ENCODE measurements at places on chromosomes 5 and 9.
A peak's percentile ranks its signal among the peaks of the same experiment; 100 is the strongest.

GRCh38 chr9:114410910-114411309 is 23.1 kb upstream of the AKNA start:
- DNase-seq, result no peak

DNA sequence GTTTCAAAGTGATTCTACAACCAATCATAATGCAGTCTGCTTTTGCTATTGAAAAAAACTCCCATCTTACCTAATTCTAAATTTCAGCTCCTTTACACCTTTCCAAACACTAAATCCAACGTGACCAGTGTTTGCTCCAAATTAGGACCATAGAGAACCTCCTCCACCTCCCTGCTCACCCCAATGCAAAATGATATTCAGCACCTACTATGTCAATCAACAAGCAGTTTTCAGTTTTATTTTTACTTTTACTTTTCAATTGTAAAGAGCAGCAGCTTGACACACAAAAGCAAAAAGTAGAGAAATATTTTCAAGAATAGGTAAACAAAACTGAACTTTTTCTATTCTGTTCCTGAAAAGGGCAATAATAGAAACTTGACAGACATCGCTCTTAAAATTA is 3.4 kb downstream of the FAM13B start:
- no peak for DNase-seq

DNA sequence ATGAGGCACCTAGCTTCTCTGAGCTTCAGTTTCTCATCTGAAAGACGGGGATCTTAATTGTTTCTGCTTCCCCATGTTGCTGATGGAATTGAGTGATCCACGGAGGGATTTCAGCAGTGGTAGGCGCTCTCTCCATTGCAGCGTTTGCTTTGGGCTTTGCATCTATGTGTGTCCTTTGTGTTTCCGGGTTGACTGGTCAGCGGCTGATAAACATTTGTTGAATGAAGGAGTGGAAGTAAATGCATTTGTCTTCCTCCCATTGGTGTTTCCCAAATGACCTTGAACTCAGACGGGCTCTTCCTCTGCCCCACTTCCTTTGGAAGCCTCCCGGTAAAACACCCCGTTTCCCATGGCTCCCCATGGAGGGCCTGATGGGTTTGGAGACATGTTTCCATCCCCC is 117.2 kb downstream of the GAPVD1 start:
- DNase-seq, result no peak

DNA sequence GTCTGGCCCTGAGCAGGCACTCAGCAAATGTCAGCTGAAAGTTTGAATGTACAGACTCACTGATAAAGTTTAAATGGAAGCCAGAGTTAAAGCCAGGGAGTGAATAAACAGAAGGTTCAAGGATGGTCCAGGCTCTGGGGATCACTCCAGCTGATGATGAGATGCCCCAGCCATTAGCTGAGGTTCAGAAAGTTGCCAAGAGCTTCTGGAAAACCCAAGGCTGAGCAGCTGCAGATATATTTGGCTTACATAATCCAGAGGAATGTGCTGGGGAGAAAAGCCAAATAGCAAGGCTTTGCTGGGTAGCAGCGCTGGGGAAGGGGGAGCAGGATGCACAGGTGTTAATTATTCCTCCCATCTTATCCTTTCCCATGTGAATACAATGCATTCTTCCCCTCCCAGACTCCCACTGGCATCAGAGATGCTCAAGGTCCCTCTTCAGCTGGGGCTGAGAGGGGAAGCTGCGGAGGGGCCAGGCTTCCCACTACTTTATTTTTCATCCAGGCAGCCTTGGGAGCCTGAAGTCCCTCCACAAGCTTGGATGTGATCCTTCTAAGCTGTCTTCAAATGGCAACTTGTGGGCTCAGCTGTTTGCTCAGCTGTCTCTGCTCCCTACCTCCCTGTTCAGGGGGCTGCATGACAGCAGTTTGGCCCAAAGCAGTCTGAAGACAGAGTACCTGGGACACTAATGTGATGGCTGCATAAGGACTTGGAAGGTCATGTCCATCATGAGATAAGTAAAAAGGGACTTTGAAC is 341.2 kb downstream of the TRIM32 start:
- no peak for DNase-seq

- no peak for DNase-seq
Observed at GRCh38 chr5:102498271-102499034, at the start of gene SLCO6A1. TSS of gene SLCO6A1 (minus strand) at chr5:102499001. CDS start at chr5:102498844, 157 bp downstream.

- DNase-seq, result no peak
Observed at GRCh38 chr5:88355490-88356050, 86.9 kb upstream of the TMEM161B start.

DNA sequence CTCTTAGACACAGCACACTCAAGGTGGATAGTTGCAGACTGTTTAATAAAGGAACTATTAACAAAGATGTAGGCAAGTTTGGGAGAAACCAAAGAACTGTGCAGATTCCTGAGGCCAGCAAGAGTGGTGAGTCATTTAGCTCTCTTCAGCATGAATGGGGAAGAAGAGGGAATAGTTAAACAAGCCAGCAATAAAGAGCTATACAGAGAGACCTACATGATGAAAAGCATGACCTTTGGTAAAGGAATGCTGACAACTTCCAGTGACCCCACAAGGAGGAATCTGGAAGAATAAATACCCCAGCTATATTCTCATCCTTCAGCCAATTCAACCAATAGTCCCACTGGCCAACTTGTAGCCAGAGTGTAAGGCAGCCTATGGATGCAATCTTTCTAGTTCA is 706.0 kb upstream of the GRAMD2B start:
- DNase-seq, result no peak

DNA sequence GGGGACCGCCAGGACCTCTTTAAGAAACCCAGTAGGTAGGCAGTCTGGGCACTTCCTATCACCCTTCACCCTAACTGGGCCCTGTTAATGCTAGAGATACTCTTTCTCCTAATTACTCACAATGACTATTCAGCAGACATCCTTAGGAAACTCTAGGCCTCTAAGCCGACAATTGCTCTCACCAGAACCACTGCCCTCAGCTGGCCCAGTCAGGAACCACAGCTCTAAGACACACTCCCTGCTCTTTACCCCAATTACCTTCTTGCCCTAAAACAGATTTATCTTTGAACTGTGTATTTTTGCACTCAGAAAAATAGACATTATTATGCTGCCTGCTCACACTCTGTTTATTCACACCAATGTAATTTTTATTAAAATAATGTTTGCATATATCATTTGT is 432.6 kb upstream of the SLC30A5 start:
- DNase-seq, result no peak

DNA sequence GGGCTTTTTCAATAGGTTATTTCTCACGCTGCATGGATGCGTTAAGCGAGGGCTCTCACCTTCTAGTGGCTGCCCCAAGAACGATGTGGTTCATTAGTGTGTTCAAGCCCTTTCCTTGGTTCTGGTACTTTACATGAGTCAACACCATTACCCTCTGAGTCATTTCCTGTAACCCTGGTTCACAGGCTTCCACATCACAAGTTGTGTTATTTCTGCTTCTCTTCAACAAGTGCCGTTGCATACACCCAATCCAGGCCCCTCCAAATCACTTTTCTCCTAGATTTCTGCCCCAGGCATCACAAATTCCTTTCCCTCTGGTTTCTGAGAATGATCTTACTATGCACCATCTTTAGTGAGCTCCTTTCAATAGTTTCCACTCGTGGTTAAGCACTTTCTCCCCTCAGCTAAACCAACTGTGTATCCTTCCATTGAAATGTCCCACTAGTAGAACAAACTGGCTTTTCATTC is 69.5 kb upstream of the RAD23B start:
- peak; percentile 98 for DNase-seq

GRCh38 chr5:109580225-109580624 is 109.5 kb upstream of the MAN2A1 start:
- DNase-seq, result no peak

DNA sequence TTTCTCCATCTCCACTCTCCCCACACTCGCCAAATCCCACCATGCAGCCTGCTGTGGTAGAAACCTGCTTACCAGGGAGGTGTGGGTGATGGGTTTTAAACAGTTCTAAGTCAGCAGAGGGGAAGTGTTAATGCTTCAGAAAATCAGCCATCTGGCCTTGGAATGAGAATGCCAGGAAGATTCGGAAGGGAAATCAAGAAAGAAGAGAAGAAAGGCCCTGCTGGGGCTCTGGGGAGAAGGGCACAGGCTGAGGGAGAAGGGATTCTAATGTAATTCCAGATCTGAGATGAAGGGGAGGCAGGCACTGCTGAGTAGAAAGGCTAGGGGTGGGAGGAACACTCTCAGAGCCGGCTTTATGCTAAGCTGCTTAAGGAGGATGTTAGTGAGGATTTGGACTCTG is 434.7 kb upstream of the DMAC1 start:
- DNase-seq, result no peak

GRCh38 chr9:119429302-119429701 is 60.1 kb upstream of the BRINP1 start:
- no peak for DNase-seq

DNA sequence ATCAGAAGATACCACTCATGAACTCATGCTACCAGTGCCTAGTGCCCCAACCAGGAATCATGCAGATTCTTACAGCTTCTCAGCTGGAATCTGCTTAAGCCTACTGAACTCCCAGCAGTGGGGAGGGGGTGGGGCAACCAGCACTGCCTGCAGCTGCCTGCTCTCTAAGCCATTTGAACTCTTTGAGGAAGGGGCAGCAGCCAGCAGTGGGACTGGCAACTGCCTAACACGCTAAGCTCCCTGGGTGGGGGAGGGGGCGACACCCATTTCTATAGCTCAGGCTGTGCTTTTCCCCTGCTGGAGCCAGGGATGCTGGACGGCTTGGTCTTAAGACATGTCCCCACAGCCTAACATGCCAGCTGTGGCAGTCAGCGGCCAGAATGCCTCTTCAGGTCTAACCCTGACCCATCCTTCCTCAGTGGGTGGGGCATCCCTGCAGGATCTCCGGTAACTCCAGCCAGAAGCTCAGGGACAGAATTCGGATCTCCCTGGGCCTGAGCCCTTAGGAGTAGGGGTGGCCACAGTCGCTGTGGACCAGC is 889.7 kb downstream of the CDH9 start:
- DNase-seq, result no peak

Measured in epithelial cell of proximal tubule (primary cell).